ENCODE measurements at places on chromosomes 2 and 18. TPM values are rescaled to one million over a fixed set of nuclear protein-coding genes. Genes with fewer than 3 reads are reported as not detected.

SCYGR4 gene
- not detected for total RNA-seq

DNA sequence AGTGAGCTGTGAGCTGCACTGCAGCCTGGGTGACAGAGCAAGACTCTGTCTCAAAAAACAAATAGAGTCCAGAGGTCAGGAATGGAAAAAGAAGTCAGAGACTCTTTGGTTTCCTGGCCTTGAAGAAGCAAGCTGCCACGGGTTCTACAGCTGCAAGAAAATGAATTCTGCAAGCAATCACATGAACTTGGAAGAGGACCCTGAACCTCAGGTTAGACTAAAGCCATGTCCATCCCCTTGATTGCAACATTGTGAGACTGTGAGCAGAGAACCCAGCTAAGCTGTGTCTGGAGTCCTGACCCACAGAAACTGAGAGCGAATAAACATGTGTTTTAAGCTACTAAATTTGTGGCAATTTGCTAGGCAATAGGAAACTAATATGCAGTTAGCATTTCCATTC, 12.9 kb upstream of the MIB1 start:
- H3K27ac ChIP-seq = no peak overlapping the region
- no peaks in the 10 kb centered on the region for H3K27me3 ChIP-seq
- no peaks in the 10 kb centered on the region for H3K36me3 ChIP-seq
- no peak for DNase-seq

DNA sequence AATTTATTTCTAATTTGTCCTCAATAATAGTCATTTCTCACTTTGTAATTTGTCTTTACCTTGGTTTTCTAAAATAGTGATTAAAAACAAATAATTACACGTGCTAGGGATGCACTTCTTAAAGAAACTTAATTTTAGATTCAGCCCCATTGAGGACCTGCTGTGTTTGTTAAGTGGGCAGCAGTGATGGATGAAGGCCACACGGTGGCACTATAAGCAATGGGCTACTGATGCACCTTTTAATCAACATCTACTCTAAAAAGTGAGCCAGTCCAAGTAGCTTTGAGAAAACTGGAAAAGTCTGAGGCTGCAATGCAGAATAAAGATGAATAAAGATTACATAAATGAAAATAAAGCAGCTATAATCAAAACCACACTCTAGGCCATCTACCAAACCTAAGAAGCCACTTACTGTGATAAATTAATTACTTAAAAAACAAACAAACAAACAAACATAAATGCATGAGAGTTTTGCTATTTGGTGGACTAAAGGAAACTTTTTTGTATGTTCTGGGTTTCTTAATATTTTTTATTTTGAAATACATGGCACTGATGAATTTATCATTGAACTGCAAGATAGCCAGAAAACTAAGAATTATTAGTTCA, 89.3 kb downstream of the PDE11A start:
- no peak for DNase-seq
- H3K4me1 ChIP-seq = no peaks in the 10 kb centered on the region
- H3K4me3 ChIP-seq = no peak overlapping the region
- H3K36me3 ChIP-seq = no peaks in the 10 kb centered on the region

DNA sequence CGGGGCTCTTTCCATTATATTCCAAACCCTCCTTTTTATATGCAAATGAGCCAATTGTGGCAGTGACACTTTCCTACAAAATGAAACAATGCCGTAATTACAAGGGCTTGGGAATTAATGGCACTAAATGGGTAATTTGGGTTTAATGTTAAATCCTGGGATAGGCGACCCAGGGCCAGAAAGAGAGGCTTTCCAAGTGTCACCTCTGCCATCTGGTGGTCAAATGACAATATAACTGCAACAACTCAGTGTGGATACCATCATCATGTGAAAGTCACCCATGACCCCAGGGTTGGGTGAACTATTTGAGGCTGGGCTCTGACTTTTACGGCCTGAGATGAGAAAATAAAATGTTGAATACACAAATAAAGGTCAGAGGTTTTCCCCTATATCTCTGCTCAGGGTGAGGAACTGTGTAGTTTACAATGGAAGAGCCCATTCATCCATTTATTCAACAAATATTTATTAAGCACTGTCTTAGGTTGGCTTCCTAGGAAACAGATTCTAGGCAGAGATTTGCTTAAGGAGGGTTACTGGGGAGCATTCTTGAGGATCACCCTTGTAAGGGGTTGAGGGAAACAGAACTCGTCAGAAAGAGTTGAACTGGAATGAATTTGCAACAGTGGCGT, 13.6 kb upstream of the THADA start:
- H3K27ac ChIP-seq = no peak overlapping the region
- H3K36me3 ChIP-seq = no peaks in the 10 kb centered on the region
- no peaks in the 10 kb centered on the region for H3K27me3 ChIP-seq
- no peaks in the 10 kb centered on the region for H3K4me1 ChIP-seq
- DNase-seq = no peak
- no peak overlapping the region for H3K4me3 ChIP-seq

DNA sequence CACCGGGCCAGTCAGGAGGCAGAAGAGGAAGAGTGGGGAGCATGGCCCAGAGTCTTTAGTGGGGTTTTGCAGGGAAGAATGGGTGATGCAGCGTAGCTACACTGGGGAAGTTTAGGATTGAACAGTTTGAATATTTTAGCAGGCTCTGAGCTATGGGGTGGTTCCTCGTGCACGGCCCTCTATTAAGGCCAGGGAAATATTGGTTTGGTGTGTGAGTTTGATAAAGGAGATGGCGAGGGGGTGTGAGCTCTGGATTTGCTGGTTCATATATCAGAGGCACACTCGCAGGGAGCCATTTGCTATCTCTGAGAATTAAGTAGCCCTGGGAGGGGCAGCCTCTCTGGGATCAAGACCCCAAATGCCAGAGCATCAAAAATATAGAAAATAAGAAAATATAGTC, 50.1 kb downstream of the BOLA3 start:
- peaks cover 54% of the 10 kb centered on the region for H3K36me3 ChIP-seq
- H3K4me1 ChIP-seq = no peaks in the 10 kb centered on the region
- no peaks in the 10 kb centered on the region for H3K27me3 ChIP-seq
- H3K4me3 ChIP-seq = no peak overlapping the region
- H3K27ac ChIP-seq = no peak overlapping the region
- DNase-seq = no peak

Measured in heart left ventricle (tissue), 16 donors.